ENCODE measurements at places on chromosomes 5 and 9.

DNA sequence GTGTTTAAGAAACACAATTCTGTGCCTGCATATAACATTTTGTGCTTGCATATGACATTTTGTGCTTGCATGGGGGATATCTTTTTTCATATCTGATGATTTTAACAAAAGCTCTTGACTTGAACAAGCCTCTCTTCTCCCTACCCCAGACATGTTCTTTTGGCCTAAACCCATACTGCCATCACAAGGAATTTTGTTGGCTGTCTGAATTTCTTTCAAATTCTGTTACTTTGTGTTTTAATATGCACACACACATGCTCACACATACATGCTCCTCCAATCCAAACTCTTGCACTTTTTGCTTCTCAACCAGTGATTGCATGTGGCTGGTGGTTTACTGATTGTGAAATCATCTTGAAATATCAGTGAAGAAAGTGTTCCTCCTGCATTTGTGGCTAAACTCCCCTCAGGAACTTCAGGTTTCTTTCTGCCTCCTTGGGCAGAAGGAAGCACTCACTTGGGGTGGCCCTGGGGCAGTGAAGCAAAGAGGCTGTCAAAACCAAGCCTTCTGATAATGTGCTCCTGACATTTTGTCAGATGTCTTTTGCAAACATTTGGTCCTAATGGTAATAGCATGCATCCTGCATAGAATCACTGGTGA, 377.2 kb upstream of the KLF4 start:
- DNase-seq: no peak

- DNase-seq: no peak
Observed at GRCh38 chr5:143931986-143932385, 120.0 kb downstream of the HMHB1 start.

DNA sequence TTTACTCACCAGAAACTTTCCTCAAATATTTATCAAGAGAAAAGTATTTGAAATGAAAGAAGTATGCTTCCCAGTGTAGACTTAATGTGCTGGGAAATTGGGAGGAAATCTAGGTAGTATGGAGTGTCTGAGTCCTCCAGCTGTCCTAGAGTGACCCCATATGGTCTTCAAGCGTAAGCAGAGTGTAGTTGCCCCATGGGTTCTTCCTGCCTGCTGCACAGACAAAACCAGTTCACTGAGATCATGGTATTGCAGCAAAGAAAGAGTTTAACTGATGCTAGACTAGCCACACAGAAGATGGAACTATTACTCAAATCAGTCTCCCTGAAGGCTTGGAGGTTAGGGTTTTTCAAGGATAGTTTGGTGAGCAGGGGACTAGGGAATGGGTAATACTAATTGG, 114.9 kb upstream of the PRLR start:
- no peak for DNase-seq

DNA sequence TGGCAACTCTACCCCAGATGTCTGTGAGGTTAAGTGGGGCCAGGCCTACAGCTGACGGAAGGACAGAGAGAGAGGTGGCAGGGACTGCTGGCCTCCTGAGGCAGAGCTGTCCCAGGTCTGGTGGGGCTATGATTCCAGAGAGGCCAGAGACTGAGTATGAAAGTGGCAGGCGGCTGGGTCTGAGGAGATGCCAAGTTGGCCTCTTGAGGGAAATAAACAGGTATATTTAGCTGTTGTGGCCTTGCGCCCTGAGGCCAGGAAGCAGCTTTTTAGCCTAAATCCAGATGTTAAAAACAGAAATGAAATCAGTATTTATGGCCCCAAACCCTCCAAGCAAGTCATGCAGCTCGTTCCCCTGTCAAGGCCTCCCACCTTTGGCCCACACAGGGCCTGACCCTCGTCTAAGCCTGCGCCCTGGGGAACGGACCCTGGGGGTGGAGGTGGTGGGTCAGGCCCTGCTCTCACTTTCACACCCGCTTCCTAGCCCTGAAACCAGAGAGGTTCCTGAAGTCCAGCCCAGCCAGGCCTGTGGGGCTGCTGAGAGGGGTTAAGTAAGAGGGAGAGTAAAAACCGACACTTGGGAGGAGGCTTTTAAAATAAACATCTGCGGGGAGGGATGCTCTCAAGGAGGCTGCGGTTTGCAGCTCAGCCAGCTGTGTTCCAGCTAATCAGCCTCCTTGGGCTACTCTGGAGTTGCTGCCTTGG, 18.7 kb downstream of the PCDHGC5 start:
- DNase-seq: no peak

DNA sequence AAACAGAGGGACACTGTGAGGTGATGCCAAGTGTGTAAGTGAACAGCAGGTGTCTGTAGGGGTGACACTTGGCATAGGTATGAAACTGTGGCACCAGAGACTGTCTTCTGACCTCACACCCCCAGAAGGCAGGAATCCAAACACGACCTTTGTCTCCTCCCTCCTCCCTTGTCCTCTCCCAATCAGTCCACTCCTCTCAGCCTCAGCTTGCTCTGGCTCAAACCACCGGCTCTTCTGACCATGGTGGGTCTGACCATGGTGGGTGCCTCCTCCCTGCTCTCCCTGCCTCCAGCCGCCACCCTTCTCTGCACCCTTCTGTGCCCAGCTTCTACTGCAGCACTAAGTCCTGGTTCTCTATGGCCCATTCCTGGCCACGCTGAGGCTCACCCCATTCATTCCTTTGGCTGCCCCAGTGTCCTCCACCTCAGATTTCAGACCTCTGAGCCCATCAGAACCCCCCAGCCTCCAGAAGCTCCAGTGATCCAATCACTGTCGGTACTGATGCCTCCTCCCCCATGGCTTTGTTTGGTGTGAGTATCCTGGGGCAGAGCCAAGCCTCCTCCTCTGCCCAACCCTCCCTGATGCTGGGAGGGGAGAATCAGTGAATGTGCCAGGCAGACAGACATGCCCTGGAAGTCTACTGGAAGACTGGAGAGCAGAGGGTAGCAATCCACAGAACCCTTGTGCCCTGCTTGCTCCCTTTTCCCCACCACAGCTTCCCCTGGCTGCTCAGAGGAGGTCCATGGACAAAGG, 1.7 kb upstream of the ARID3C start:
- DNase-seq: no peak

GRCh38 chr9:76609285-76610010, 150.5 kb downstream of the GCNT1 start:
- DNase-seq: no peak

DNA sequence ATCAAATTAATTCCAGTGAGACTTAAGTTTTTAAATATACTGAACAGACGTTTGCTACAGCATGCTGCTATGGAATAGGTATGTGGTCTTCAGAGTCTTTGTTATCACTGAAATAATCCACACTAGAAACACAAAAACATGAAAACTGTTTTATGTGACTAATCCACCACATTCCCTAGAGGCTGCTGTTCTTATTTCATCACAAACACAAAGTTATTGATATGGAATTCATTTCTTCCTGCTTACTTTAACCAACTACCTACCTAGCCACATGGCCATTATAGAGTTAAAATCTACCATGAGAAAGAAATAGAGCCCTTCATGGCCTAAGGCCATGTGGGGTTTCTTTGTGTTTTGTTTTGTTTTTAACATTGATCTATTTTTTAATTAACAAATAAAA, 232.3 kb upstream of the PTGER4 start:
- DNase-seq: no peak

DNA sequence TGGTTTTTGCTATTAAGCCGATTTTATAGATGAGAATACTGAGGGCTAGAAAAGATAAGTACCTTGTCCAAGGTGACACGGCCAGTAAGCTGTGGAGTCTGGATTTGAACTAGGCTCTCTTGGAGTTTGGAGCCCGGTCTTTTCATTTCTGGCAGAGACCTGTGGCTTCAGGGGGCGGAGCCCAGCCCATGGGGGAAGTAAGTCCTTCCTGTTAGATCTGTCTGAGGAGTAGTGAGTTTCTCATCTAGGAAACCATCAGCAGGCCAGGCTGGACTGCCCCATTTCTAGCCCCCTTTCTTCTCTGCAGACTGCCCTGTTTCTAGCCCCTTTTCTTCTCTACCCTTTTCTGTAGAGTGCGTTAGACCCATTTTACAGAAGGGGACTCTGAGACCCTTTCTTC, 521 bp upstream of the PTGS1 start:
- DNase-seq: no peak

- no peak for DNase-seq
Observed at GRCh38 chr9:94911211-94911610, 184.7 kb downstream of the AOPEP start.

DNA sequence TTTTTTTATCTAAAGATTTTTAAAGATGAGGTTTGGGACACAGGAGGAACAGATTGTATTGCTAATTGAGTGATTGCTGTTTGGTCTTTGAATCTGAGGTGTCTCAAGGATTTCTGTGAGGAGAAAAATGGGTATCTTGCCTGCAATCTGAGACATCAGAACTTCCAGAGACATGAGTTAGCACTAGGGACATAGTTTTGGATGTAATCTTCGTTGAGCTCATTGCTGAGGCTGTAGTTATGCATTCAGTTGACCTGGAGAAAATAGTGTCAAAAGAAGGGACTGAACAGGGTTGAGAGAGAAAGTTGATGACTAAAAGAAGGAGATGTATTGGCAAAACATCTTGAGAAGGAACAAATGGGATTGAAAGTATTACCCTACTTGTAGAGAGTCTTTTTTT, 24.6 kb downstream of the C9orf85 start:
- no peak for DNase-seq

DNA sequence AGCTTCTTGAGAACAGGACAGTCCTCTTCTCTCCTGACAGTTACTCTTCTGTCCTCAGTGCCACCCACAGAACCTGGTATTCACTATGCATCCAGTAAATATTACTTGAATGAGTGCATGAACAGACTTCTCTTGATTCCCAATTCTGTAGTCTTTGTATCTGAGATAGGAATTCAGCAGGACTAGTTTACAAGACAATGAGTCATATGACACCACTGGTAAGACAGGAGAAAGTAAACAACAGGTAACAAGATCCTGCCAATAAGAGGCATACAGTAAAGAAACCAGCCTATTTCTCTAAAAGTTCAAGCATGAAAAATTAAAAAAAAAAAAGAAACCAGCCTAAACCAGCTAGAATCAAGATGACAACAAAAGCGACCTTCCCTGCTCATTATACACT, 6.2 kb downstream of the ZNF883 start:
- DNase-seq: no peak

- no peak for DNase-seq
Observed at GRCh38 chr5:59575648-59576445, 317.7 kb downstream of the PDE4D start.

DNA sequence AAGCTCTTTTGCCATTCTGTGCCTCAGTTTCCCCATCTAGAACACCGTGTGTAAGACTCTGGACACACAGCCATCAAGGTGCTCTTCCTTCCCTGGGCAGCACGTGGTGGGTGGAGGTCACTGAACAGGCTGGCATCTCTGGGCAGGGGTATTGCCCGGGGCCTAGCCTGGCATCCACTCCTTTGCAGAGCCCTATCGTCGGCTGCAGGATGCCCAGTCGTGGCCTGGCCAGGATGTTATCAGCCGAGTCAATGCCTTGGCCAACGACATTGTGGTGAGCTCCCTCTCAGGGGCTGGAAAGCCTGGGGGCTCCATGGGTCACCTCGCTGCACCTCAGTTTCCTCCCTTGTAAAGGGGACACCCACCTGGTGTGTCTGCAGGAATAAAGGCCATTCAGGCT, 4.0 kb downstream of the ADGRD2 start:
- no peak for DNase-seq

GRCh38 chr5:73274121-73274520, 101.1 kb downstream of the TMEM174 start:
- DNase-seq: no peak

GRCh38 chr9:137965177-137965795, 87.7 kb downstream of the CACNA1B start:
- no peak for DNase-seq

GRCh38 chr5:133406977-133407632, 205.2 kb downstream of the FSTL4 start:
- DNase-seq: no peak

DNA sequence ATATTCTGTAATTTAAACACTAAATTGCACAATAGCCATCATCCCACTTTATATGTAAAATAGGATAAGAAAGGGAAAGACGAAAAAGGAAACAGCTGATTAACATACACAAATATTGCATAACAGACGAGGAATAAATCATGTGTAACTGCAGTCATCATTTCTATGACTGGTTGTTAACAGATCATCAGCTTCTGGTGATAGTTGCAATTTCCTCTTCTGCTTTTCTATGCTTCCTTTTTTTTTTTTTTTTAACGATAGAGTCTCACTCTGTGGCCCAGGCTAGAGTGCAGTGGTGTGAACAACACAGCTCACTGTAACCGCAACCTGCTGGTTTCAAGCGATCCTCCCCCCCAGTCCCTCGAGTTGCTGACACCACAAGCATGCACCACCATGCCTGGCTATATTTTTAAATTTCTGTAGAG, 22.5 kb upstream of the JAKMIP2 start:
- peak; percentile 15 for DNase-seq

- DNase-seq: peak; percentile 7
Observed at GRCh38 chr9:83596899-83597504, 25.9 kb upstream of the IDNK start.

DNA sequence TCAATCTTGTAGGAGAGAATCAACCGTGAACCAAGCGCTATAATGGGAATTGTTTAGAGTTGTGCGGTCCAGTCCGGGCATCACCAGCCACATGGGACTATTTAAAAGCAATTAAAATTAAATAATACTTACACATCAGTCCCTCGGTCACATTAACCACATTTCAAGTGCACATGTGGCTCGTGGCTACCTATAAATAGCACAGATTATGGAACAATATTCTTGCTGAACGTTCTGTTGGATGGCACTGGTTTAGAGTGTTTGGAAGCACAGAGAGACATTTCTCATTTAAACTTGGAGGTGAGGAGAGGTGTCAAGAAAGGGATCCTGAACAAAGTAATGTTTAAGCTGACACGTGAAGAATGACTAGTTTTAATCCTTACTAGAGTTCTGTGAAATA, 12.5 kb upstream of the PIP5K1B start:
- no peak for DNase-seq

DNA sequence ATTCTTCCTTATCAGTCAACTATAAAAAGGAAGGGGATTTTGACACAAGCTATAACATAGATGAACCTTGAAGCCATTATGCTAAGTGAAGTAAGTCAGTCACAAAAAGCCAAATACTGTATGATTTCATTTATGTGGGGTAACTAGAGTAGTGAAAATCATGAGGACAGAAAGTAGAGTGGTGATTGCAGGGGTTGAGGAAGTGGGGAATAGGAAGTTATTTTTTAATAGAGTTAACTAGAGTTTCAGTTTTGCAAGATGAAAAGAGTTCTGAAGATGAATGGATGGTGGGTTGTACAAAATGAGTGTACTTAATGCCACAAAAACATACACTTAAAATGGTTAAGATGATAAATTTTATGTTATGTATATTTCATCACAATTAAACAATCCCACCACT, 65.4 kb upstream of the FAM174A start:
- no peak for DNase-seq
